ENCODE measurements at places on chromosomes 1 and 21. TPM values are rescaled to one million over a fixed set of nuclear protein-coding genes. Genes with fewer than 3 reads are reported as not detected.

GRCh38 chr1:7856345-7856744 lies 3.5 kb upstream of the UTS2 start:
- DNase-seq, result peak; percentile 47

DNA sequence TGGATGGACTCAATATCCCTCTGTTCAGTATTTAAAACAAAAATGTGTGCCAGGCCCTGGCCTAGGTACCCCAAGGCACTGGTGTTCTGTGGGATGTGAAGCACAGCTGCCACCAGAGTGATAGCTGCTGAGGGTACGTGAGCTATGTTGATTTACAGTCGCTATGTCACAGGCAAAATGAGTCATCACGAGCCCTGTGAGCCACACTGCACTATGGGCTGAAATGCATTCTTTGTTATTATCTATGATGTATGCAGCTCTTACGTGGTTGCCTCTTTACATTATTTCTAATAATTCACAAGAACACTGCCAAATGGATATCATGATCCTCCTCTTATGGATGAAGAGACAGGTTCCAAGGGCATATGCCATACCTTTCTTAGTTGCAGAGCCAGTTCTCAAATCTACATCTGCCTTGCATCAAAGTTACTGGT lies 2.1 kb downstream of the TEX38 start:
- no peak for DNase-seq

GRCh38 chr1:28296401-28297261 lies 32.2 kb upstream of the MED18 start:
- DNase-seq, result peak; percentile 82

- DNase-seq, result no peak
Observed at GRCh38 chr1:20716232-20716631, 1.6 kb downstream of the KIF17 start.

The ZNF644 gene
- total RNA-seq, result 71.0 TPM
